ENCODE measurements at places on chromosomes 3 and 15.

DNA sequence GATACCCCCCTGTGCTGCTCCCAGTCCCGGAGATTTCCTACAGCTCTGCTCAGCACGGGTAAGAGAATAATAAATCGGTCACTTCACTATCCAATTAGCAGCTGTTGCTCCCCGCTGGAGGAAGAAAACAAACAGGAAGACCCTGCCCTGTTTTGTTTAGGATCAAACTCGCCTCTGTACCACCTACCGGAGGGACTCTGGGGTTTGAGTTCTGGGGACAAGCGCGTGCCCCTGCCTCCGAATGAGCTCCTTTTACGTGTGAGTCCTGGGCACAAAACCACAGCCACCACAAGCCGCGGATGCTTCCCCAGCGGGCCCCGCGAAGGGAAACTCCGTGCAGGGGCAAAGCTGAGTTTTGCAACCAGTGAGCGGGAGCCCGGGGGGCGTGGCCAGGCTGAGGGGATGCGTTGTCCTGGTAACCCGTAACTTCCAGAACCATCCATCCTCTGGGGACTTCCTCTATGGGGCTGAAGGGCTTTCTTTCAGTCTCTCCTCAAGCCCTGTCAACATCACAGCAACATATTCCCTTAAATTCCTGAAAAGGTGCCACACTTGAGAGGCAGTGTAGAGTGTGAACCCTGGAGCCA, 315.7 kb upstream of the PROK2 start:
- DNase-seq = peak; percentile 95

- DNase-seq = no peak
Observed at GRCh38 chr3:7203969-7204847, 343.3 kb downstream of the GRM7 start.

- no peak for DNase-seq
Observed at GRCh38 chr3:196378146-196378841, 40.1 kb upstream of the TM4SF19 start.

DNA sequence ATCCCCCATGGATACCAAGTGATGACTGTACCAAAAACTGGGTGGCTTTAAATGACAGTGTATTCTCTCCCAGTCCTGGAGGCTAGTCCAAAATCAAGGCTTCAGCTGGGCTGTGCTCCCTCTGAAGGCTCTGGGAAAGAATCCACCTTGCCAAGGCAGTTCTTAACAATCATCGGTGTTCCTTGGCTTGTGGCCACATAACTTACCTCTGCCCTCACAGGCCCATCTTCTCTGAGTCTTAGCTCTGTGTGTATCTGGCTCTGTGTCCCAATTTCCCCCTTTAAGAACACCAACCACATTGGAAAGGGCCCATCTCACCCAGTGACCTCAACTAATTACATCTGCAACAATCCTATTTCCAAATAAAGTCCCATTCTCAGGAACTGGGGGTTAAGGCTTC, 503.0 kb upstream of the PROK2 start:
- DNase-seq = no peak

GRCh38 chr15:34233614-34234013, 8.8 kb downstream of the EMC4 start:
- no peak for DNase-seq

GRCh38 chr15:23576061-23576460, 10.6 kb downstream of the MKRN3 start:
- DNase-seq = no peak

GRCh38 chr3:58857402-58857801, 190.8 kb upstream of the FAM3D start:
- DNase-seq = no peak

- DNase-seq = peak; percentile 71
Observed at GRCh38 chr3:146152834-146153233, 8.2 kb downstream of the PLOD2 start.

DNA sequence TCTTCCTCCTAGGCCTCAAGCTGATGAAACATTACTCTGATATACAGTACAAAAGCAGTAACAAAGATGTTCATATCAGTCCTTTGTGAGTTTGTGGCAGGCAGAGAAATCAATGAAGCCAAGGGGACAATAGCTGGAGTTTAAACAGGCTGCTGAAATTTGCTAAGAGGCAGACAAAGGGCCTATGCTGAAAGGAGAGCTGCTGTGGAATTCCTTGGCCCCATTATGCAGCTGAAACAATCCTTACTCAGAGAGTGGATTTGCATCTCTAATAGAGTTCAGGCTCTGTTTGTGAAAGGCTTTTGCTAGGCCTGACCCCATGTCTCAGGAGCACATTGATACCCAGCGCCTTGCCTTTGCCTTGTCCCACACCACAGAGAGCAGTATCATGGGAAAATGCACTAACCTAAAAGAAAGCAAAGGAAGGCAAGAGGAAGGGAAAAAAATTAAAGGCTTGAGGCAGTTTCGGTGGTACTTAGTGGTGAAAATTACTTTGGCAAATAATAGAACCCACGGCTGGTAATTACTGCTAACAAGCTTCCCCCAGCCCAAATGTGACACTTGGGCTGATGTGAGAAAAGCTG, 195.0 kb upstream of the EPHA3 start:
- DNase-seq = no peak

- no peak for DNase-seq
Observed at GRCh38 chr15:49331951-49332350, 91.1 kb upstream of the FGF7 start.

GRCh38 chr3:113896930-113897329, 50.9 kb upstream of the ZDHHC23 start:
- DNase-seq = no peak

GRCh38 chr15:100893964-100894295, 14.3 kb downstream of the ALDH1A3 start:
- peak; percentile 62 for DNase-seq

DNA sequence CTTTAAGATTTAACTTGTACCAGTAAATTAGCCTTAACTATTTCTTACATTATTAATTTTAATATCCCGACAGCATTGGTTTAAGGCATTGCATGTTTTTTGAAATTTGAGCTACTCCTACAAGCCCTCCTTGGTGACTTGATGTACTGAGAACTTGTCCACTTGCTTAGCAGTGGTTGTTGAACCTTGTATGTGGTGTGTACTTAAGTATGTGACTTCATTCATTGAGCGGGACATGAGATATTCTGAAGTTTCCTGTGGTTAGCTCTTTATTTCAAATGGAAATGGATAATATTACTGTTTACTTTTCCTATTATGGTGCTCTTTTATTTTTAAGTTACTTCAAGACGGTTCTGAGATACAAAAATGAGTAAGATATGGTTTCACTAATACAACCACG, 3.6 kb upstream of the COL6A5 start:
- DNase-seq = no peak

DNA sequence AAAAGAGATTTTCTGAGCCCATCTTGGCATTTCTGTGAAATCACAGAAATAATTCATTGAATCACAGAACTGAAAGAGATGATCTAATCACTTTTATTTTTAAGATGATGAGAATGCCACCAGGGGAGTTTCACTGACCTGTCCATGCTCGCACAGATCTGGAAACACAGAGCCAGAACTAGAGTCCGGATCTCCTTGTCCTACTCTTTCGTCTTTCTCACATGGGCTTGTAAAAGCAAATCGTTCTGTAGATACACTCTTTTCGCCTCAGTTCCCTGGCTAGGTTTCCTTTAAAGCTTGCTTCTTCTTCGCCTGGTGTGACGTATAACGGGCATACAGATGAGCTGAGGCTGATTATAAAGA, 122.5 kb upstream of the SPRED1 start:
- DNase-seq = peak; percentile 57

DNA sequence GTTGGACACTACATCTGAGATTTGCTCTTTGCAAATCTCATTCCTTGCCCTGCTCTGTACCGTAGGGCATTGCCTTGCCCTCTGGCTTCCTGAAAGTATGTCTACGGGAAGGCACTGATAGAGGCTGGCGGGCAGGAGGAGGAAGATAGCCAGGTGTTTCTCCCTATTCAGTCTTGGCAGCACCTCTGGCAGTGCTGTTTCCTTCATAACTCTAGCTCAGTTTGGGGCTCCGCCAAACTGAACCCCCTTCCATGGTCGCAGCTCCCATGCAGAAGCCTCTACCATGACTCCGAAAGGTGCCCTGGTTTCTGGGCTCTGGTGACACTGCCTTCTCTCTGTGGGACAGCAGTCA, 122.3 kb upstream of the PRR20G start:
- peak; percentile 18 for DNase-seq

DNA sequence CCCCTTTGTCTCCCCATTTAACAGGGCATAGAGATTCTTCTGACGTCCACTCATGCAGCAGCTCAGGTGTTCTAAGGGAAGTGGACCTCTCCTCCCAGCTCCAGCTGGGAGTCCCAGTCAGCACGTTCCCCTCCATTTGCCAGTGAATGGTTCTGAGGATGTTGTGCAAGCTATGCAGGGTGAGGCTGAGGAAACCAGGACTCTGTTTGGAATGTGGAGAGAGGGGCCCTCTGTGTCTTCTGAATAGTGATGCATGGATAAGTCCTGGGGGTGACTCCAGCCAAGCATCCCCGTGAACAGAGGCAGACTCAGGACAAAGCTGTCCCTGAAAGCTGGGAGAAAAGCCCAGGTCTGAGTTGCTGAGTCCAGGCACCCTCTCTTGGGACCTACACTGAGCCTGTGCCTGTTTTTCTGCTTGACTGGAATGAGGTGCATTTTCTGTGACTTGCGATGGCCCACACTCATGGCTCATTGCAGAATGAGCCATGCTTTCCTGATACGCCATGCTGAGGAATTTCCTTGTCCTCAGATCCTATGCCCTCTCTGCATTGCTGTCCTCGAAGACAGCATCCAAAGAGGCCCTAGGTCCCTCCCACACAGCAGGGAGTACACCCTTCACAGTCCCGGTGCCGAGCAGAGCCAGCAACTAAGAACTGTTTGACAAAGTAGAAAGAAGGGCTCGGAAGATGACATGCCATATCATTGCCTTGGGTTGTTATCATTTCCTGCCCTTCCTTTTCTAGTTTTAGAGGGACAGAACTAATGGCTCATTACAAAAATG, 185.2 kb downstream of the ATP10A start:
- no peak for DNase-seq

DNA sequence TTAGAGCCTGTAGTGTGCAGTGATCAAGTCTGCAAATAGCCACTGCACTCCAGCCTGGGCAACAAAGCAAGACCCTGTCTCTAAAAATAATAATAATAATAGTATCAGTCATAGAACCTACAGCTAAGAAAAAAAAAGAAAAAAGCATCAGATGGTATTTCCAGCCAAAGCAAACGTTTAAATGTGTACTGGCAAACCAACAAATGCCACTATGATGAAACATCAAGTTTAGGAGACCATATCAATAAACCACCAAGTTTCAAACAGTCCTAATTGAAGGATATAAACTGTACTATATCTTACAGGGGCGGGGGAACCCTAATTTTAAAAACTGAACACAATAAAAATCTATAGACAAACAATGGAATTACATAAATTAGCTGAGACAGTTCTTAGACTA, 6.4 kb downstream of the UBP1 start:
- DNase-seq = no peak

DNA sequence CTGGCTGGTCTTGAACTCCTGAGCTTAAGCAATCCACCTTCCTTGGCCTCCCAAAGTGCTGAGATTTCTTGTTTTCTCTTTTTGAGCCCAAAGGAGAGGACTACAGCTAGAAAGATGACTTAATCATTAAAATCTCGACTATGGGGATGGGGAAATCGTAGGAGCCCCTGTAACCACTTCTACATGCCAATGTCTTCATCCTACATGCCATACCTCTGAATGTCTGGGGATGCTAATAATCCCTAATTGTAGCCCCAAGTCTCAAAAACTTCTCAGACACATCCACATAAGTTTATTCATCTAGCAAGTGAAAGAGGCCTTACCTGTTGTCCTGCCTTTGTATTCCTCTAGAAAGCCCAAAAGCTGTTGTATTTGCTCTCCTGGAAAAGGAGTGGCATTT, 3.7 kb upstream of the RHOV start:
- DNase-seq = no peak

- no peak for DNase-seq
Observed at GRCh38 chr3:56836276-56837163, 34.8 kb upstream of the ARHGEF3 start.

Data from ascending aorta (tissue), 2 donors.